A549 treated with Mapracorat at 1 μM for 4 hours (cell line): ENCODE measurements at places on chromosomes 7 and 10. TPM values are rescaled to one million over a fixed set of nuclear protein-coding genes. Genes with fewer than 3 reads are reported as not detected.

Gene ANKRD30A
- 0.39 to 1.2 TPM (median 1.1 TPM) in 5 replicates for total RNA-seq

Gene CRYGN
- not detected in 5 replicates for total RNA-seq

Gene GJD4
- 0.08 to 0.10 TPM in 2 of 5 replicates, not detected in the others for total RNA-seq

Gene GPNMB
- 2.5 to 4.2 TPM (median 2.8 TPM) in 5 replicates for total RNA-seq

Gene SHH
- 0.35 to 0.96 TPM (median 0.69 TPM) in 5 replicates for total RNA-seq

Gene OR6V1
- total RNA-seq: not detected in 5 replicates

Gene AGMO
- 0.56 to 1.2 TPM (median 1.1 TPM) in 5 replicates for total RNA-seq

Gene OIT3
- 0.11 TPM in 1 of 5 replicates, not detected in the others for total RNA-seq
